RPMI8226 (cell line): ENCODE measurements at places on chromosomes 11 and 22.

DNA sequence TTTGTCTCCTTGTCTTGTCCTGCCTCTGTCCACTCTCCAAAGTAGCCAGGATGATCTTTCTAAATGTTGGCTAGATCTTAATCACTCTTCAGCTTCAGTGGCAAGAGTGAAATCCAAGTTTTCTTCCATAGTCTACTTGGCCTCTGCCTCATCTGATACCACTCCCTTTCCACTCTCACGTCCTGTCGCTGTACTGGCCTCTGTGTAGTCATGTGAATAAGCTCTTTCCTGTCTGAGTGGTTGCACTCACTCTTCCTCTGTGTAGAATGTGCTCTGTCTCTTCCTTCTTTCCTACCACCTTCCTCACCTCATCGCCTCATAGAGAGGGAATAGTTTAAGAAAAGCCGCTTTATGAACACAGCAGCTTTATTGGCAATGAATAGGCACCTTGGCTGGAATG lies 86.5 kb downstream of the WNT11 start:
- no peak for DNase-seq

DNA sequence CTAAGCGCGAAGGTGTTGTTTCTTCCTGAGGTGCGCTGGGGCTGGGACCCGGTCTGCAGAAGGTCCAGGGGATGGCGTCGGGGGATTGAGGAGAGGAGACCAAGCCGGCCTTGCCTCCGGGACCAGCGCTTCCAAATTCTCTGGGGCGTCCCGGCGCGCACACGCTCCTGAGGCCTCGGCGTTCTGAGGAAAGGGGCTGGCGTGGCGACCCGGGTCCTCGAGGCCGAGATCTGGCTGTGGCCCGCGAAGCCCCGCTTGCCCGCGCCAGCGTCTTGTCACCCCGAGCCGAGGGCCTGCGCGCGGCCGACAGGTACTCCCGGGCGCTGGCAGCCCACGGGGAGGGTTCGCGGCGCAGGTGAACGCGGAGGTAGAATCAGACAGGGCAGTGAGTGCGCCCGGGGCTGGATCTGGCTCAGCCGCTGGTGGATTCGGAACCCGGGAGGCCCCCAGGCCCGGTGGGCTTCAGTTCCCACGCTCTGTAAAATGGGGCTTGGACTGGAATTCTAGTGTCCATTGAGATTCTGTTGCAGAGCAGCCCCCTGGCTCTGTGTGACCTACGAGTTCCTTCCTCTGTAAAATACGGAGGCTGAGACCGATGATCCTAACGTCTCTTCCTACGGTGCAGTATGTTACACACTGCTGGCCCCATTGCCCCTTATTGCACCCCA lies 14.7 kb downstream of the SSH3 start:
- peak; percentile 28 for DNase-seq

- DNase-seq = no peak
These were observed 73.2 kb downstream of the TBC1D22A start for GRCh38 chr22:46835693-46836092.

- DNase-seq = no peak
These were observed 753.8 kb upstream of the TENM4 start for GRCh38 chr11:80194625-80195024.

DNA sequence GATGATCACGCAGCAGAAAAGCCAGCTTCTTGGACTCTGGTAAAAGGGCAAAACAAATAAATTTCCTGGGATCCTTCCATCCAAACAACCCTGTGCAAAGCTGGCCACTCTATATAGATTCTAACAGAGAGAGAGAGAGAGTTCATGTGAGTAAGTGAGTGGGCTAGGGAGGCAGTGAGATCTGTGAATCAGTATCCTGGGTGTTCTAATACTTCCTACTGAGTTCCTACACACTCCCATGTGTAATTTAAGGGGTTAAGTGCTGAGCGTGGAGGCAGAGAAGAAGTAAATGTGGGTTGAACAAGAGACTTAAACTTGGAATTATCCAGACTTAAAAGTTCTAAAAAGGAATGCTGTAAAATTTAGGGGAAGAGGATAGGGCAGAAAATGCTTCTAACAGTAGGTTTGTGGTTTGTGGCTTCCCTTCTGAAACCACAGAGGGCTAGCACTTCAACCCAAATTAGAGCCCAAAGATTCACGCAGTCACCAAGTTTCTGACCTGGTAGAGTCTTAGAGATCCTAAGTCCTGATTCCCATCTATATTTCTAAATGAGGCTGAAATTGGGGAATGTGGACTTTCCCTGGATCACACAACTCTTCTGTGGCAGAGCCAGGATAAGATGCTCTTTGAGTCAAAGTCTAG lies 413.9 kb downstream of the TENM4 start:
- peak; percentile 79 for DNase-seq

- peak; percentile 88 for DNase-seq
These were observed 225.6 kb upstream of the E2F8 start for GRCh38 chr11:19466314-19466713.

DNA sequence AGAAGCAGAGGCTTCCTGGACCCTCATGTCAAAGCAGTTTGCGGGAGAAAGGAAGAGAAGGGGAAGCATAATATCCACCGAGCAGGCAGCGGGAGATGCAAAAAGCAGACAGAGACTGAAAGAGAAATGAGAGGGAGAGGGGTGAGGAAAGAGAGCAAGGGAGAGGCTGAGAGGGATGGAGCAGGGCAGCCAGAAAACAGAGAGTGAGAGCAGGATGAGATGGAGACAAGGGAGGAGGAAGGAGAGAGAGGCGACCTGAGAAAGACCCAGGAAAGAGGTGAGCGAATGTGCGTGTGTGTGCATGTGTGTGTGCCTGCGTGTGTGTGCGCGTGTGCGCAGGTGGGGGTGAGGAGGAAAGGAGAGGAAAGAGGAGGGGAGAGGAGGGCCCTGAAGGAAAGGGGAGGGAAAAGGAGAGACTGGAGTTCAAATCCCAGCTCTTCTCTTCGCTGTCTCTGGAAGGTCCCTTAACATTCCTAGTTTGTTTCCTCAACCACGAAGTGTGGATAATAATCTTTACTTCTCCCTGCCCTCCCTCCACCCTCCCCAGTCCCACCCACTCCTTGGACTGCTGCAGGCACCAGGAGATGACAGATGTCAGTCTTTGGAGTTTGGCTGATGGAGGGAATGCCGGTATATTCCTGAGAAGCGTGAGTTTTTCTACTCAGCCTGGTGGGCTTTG lies 67.9 kb downstream of the ISX start:
- DNase-seq = no peak

DNA sequence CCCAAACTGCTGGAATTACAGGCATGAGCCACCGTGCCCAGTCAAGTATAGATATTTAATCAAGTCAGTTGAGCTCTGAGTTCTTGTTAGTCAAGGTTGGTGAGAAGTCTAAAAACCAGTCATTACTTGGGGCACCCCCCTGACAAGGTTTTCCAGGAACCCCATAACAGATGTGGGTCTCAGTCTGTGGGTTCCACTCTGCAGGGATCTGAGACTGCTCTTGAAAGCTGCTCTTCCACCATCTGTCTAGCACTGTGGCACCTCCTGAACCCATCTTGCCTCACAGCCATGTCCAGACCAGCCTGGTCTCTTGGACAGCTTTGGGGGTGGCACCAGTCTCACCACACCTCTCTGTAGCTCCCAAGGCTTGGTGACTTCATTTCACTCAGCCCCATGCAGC lies 44.3 kb upstream of the PLET1 start:
- DNase-seq = no peak

DNA sequence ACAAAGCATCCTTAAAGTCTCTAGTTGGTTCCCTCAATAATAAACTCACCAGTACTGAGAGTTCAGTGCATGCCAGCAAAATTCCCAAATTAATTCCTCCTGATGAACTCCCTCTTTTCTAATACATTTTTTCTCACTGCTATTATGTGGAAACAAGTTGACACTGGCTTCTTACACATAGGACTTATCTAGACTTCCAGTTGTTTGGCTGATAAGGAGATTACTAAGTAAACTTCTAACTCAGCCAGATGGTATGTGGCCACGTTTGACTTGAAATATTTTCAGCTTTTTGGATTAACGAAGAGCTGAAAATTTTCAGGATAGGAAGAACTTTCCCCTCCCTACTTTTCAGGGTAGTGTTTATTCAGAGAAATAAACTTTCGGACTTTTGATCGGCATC lies 1154.2 kb upstream of the TENM4 start:
- DNase-seq = no peak

DNA sequence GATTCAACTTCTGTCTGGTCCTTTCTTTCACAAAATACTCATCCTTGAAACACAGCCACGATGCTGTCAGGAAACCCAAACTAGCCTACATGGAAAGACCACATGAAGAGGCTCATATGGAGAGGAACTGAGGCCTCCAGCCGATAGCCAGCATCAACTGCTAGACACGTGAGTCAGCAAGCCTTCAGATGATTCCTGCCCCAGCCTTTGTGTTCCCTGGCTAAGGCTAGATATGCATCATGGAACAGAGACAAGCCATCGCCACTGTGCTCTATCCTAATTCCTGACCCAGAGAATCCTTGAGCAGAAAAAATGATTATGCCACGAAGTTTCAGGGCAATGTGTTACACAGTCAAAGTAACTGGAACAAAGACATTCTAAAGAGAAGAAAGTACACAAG lies 75.5 kb downstream of the ENTHD1 start:
- no peak for DNase-seq

DNA sequence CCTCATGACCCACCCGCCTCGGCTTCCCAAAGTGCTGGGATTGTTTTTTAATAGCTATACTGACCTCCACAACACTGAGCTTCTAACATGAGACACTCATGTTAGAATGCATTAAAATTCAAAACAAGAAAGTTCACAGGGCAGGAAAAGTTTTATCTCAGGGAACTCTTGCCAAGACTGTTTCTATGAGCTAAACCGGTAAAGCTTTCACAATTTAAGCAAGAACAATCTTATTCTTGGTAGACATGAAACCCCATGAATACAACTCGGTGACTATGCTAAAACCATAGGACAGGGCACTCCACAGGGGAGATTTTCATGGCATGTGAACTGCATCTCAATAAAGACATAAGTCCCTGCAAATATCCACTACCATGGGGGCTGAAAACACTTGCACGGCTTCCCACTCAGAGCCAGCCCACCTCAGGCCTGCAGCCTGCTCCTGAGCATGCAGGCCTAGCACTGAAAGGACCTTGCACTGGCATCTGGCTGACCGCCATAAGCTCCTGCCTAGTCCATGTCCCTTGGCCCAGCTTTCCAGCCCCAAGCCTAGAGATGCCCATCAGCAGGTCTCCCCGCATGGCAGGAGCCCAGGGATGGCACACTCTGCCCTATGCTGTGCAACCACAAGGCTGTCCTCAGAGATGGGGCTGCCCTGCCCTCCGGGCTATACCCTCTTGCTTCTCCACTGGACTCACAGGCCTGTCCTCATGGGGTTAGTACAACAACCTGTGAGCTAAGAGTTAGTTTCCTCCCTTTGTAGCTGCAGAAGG lies 58.4 kb downstream of the DGCR2 start:
- DNase-seq = no peak

- no peak for DNase-seq
These were observed 190.7 kb downstream of the ST3GAL4 start for GRCh38 chr11:126546191-126546590.

DNA sequence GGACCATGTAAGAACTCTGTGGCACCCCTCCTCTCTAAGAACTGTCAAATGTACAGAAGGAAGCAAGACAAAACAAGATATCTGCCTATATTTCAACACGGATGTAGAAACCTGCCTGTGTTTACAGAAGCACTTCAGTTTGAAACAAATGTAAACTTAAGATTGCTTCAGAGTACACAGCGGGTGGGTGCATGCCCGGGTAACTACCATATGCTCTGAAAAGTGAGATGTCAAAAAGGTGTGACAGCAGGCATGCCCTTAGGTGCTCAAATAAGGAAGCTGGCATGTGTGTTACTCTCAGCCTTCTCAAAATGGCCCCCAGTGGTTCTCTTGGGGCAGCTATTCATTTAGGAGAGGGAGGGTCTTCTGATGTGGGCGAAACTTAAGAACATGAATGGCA lies 5.2 kb downstream of the ACP2 start:
- no peak for DNase-seq

DNA sequence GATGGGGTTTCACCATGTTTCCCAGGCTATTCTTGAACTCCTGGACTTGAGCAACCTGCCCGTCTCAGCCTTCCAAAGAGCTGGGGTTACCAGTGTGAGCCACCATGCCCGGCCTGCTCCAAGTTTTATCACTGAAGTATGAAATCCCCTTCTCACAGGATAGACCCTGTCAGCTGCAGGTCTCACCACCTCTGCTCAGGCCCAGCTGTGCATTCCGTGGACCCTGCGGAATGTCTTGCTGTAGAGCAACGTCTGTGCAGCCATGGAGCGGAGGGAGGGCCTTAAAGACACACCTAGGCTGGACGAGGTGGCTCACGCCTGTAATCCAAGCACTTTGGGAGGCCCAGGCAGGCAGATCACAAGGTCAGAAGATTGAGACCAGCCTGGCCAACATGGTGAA lies 625.4 kb downstream of the BRD1 start:
- DNase-seq = no peak
